Upper lobe of left lung (tissue), 6 donors: ENCODE measurements at places on chromosomes 7 and 10. TPM values are rescaled to one million over a fixed set of nuclear protein-coding genes. Genes with fewer than 3 reads are reported as not detected.

DNA sequence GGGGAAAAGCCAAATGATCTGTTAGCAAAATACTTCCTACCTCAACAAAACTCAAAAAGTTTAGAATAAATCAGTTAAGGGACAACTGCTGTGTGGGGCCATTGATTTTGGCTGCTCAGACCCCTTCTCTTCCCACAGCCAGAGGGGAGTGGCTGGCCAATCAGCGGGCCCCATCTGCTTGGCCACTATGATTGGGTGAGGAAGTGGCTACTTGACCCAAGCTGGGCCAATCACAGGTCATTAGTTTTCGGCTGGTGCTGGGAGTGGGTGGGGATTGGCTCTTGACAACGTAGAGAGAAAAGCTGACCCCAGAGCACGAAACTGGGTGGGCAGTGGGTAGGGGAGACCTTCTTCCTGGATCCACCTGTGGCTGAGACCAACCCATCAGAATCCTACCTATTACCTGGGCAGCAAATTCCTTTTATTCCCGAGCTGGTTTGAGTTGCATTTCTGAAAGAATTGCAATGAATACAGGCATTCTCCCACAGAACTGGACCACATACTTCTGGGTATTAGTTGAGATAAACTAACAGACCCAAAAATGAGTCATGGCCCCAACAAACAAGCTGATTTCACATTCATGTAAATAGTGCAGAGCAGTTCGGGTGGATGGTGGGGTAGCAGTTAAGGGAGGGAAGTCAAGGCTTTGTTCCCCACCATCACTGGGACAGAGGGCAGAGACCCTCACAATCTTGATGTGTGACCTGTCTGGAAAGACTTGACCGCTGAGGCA lies 35.6 kb upstream of the HMX3 start:
- no peak overlapping the region for H3K27ac ChIP-seq
- H3K4me3 ChIP-seq = no peak overlapping the region
- H3K36me3 ChIP-seq = no peaks in the 10 kb centered on the region
- H3K27me3 ChIP-seq = no peaks in the 10 kb centered on the region
- H3K4me1 ChIP-seq = no peaks in the 10 kb centered on the region

DNA sequence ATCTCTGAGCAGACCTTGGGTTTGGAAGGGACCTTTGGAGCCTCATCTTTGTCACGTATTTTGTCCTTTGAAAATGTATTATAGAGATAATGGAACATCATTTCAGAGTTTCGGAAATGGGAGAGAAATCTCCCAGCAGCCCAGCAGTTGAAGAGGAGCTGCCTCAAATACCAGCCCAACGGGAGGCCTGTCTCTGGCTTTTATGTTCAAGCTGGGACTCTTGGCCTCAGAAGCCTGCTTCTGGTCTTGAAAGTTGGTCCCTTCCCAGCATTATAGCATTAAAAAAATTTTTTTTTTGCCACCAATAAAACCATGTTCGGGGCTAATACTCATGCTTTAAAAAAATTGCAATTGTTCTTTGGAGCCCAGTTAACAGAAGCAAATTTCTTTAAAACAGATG lies 73.4 kb upstream of the CTBP2 start:
- H3K27ac ChIP-seq = no peak overlapping the region
- no peak overlapping the region for H3K4me3 ChIP-seq
- no peaks in the 10 kb centered on the region for H3K4me1 ChIP-seq
- no peaks in the 10 kb centered on the region for H3K36me3 ChIP-seq

GRCh38 chr7:100887516-100888290 lies 1.8 kb downstream of the UFSP1 start:
- H3K27ac ChIP-seq = peak overlapping the region; percentile 74
- no peak overlapping the region for H3K4me3 ChIP-seq
- no peaks in the 10 kb centered on the region for H3K27me3 ChIP-seq
- H3K36me3 ChIP-seq = peaks cover 26% of the 10 kb centered on the region
- DNase-seq = no peak

DNA sequence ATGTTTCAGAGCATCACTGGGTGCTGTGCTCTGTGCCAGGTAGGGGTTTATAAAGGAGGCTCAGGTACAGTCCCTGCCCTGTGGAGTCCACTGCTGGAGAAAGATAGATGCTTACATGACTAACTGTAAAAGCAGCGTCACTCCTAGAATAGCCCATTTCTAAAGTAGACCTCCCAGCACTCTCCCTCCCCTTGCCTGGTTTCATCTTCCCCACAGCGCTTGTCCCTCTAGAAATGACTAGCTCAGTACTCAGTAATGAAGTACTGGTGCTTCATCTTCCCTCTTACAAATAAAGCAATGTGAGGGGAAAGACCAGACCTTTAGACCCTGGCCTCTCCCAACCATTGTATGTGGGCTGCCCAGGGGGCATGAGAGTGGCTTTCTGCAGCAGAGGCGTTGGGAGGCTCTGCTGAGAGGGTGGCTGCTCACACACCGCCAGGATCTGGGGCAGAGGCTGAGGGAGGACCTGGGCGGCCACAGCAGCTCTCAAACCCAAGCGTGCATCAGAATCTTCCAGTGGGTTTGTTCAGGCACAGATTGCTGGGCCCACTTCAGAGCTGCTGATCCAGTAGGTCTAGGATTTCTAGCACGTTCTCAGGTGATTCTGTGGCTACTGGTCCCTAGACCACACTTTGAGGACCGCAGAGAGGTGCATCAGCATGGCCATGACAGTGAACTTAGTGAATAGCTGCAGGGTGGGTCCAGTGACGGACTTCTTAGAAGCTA lies 110.3 kb upstream of the ANLN start:
- no peaks in the 10 kb centered on the region for H3K36me3 ChIP-seq
- H3K4me3 ChIP-seq = no peak overlapping the region
- H3K4me1 ChIP-seq = peaks cover 21% of the 10 kb centered on the region
- no peaks in the 10 kb centered on the region for H3K27me3 ChIP-seq
- DNase-seq = no peak

DNA sequence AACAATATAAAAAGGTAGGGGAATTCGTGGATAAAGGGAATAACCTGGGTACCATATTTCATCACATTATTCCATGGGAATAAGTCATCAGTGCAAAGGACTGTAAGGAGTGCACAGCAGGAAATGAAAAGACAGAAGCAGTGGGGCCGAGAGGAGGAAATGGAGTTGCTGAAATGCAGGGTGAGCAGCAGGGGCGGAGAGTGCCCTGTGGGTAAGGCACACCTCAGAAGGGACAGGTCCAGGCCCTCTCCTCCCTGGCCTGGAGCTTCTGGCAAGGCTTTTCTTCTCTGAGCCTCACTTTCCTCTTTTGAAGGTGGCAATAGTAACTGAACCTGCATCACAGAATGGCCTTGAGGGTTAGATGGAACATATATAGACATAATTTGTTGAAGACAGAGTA lies 26.2 kb downstream of the IKZF1 start:
- no peaks in the 10 kb centered on the region for H3K36me3 ChIP-seq
- peaks cover 30% of the 10 kb centered on the region for H3K4me1 ChIP-seq
- no peaks in the 10 kb centered on the region for H3K27me3 ChIP-seq

- H3K4me3 ChIP-seq = no peak overlapping the region
- H3K4me1 ChIP-seq = peaks cover 7% of the 10 kb centered on the region
- H3K36me3 ChIP-seq = no peaks in the 10 kb centered on the region
- DNase-seq = no peak
- H3K27ac ChIP-seq = no peak overlapping the region
- no peaks in the 10 kb centered on the region for H3K27me3 ChIP-seq
Observed at GRCh38 chr10:11573497-11573896, 38.0 kb downstream of the USP6NL start.

GRCh38 chr7:45650404-45651394 lies 76.5 kb downstream of the ADCY1 start:
- no peak for DNase-seq
- H3K27me3 ChIP-seq = no peaks in the 10 kb centered on the region
- no peak overlapping the region for H3K27ac ChIP-seq
- no peak overlapping the region for H3K4me3 ChIP-seq
- no peaks in the 10 kb centered on the region for H3K36me3 ChIP-seq

DNA sequence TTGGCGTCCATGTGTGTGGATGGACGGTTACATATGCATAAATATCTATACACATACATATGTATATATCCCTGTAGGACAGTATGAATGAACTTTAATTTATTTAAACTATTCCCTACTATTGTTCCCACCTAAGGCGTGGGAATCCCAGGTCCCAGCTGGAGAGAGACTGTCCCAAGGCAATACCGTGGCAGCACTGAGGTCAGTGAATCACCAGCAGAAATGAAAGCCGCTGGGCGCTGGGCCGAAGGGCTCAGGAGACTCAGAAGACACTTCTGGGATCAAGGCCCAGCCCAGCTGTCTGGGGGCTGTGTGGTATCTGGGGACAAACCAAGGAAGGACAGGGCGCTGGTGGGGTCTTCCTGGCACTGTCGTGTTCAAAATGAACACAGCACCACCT lies 49.6 kb upstream of the MYL10 start:
- no peak overlapping the region for H3K4me3 ChIP-seq
- no peaks in the 10 kb centered on the region for H3K4me1 ChIP-seq
- no peaks in the 10 kb centered on the region for H3K27me3 ChIP-seq
- H3K36me3 ChIP-seq = no peaks in the 10 kb centered on the region
- no peak for DNase-seq

DNA sequence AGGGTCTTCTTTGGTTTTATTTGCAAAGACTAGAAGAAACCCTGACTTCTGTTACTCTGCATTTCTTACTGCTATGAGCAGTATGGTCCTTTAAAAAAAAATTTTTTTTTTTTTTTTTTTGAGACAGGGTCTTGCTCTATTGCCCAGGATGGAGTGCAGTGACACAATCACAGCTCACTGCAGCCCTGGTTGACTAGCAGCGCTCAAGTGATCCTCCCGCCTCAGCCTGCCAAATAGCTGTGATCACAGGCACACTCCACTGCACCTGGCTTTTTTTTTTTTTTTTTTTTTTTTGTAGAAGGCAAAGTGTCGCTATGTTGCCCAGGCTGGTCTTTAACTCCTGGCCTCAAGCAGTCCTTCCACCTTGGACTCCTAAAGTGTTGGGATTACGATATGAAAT lies 17.4 kb downstream of the CNNM2 start:
- no peaks in the 10 kb centered on the region for H3K27me3 ChIP-seq
- no peaks in the 10 kb centered on the region for H3K36me3 ChIP-seq
- H3K27ac ChIP-seq = no peak overlapping the region
- no peaks in the 10 kb centered on the region for H3K4me1 ChIP-seq
- no peak for DNase-seq
- H3K4me3 ChIP-seq = no peak overlapping the region

DNA sequence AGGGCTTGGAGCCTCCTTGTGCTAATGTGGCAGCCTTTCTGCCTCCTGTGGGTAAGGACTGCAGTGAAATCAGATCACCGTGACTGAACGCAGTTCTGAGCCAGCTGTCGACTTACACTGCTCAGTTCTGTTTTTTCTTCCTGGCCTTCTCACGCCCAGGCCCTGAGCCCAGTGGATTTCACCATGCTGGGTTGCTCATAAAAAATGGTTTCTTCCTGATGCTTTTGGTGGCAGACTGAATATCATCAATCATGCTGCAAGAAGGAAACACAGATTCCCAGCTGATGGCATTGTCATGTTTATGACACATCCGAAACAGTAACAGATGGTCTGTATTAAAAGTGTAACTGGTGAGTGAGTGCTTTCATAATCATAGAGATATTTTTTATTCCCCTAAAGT lies 389.6 kb downstream of the GALNT17 start:
- no peaks in the 10 kb centered on the region for H3K36me3 ChIP-seq
- no peak overlapping the region for H3K4me3 ChIP-seq
- H3K27ac ChIP-seq = no peak overlapping the region

DNA sequence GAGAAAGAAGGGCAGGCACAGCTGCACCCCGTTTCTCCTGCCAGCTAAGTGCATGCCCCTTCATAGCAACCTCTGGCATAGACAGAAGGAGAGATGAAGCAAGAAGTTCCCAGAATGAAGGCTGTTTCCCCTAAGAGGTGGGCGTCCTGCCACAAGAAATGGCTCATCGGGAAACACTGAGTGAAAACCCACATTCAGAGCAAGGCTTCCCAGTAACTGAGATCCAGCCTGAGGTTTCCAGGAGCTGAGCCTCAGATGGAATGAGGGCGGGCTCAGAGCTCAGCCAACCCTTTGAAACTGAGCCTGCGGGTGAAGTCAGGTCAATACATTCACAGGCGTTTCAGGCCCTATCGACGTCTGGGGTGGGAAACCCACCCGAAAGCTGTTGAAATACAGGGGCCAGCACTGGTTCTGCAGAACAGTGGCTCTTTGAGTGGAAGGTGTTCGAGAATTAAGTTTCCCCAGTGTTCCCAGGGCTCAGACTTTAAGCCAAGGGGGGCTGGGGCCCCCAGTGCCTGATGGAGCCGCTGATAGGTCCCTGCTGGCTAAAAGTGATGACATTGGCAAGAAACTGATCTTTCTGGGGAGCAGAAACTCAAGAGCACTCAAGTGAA lies 510.2 kb downstream of the RPS24 start:
- no peaks in the 10 kb centered on the region for H3K27me3 ChIP-seq
- H3K27ac ChIP-seq = peak overlapping the region; percentile 56
- DNase-seq = no peak
- H3K4me1 ChIP-seq = peaks cover 20% of the 10 kb centered on the region
- H3K36me3 ChIP-seq = no peaks in the 10 kb centered on the region

- DNase-seq = no peak
- H3K36me3 ChIP-seq = no peaks in the 10 kb centered on the region
- H3K27ac ChIP-seq = no peak overlapping the region
- no peaks in the 10 kb centered on the region for H3K27me3 ChIP-seq
- H3K4me3 ChIP-seq = no peak overlapping the region
Observed at GRCh38 chr10:76034353-76035205, 603.2 kb downstream of the LRMDA start.

GRCh38 chr10:34637418-34637911 lies 177.6 kb downstream of the PARD3 start:
- no peak overlapping the region for H3K27ac ChIP-seq
- no peaks in the 10 kb centered on the region for H3K36me3 ChIP-seq
- no peaks in the 10 kb centered on the region for H3K27me3 ChIP-seq
- peaks cover 15% of the 10 kb centered on the region for H3K4me1 ChIP-seq

GRCh38 chr10:13351340-13351915 lies 3.3 kb upstream of the SEPHS1 start:
- no peak for DNase-seq
- H3K36me3 ChIP-seq = no peaks in the 10 kb centered on the region
- no peaks in the 10 kb centered on the region for H3K27me3 ChIP-seq
- no peak overlapping the region for H3K4me3 ChIP-seq

- DNase-seq = no peak
- no peak overlapping the region for H3K4me3 ChIP-seq
- H3K27ac ChIP-seq = no peak overlapping the region
Observed at GRCh38 chr10:8416192-8416701, 361.8 kb downstream of the GATA3 start.

DNA sequence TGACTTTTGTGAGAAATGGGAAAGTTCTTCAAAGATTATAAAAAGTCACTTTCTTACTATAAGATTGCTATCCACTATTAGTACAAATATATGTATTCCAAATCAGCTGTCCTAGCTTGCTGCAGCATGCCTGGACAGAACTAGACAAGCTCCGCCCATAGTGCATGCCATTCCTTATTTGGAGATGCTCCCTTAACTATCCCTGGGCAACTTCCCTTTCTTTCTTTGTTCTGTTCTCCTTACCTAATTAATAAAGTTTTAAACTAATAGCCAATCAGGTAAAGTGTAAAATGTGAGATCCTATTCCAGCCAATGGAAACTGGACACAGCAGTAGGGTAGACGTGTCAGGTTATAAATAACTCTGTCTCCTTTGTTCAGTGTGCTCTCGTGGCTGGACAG lies 281.9 kb downstream of the CAMK1D start:
- no peaks in the 10 kb centered on the region for H3K4me1 ChIP-seq
- DNase-seq = no peak
- no peak overlapping the region for H3K4me3 ChIP-seq

AGAP5 gene
- 6.7 TPM for total RNA-seq

PNLIP gene
- not detected for total RNA-seq

C7orf33 gene
- not detected for total RNA-seq

DEPP1 gene
- total RNA-seq = 405 TPM

HMX2 gene
- not detected for total RNA-seq

WEE2 gene
- total RNA-seq = 0.78 TPM
